Osteocyte (in vitro differentiated cells): ENCODE measurements at places on chromosomes 3 and 15. TPM values are rescaled to one million over a fixed set of nuclear protein-coding genes. Genes with fewer than 3 reads are reported as not detected.

- DNase-seq = no peak
Observed at GRCh38 chr3:123336001-123336400, 112.9 kb downstream of the ADCY5 start.

- DNase-seq = no peak
Observed at GRCh38 chr15:95921404-95921803, 409.1 kb upstream of the NR2F2 start.

DNA sequence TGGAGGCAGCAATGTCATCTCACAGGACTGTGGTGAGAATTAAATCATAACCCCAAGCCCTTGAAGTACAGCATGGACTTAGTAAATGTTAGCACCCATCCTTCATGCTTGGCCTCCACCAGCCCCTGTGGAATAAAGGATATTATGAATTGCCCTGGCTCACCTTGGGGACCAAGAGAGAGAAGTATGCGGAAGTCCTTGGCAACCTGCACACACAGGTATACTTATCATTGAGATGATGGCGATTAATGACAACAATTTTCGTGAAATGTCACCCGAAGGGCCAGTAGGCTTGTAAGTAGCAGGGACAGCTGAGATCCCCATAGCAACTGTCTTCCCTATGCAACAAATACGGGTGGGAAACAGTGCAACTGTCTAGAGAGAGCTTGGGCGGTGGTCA lies 102.0 kb downstream of the FAM43A start:
- DNase-seq = no peak

- DNase-seq = no peak
Observed at GRCh38 chr15:36331531-36332275, 247.7 kb upstream of the CDIN1 start.

DNA sequence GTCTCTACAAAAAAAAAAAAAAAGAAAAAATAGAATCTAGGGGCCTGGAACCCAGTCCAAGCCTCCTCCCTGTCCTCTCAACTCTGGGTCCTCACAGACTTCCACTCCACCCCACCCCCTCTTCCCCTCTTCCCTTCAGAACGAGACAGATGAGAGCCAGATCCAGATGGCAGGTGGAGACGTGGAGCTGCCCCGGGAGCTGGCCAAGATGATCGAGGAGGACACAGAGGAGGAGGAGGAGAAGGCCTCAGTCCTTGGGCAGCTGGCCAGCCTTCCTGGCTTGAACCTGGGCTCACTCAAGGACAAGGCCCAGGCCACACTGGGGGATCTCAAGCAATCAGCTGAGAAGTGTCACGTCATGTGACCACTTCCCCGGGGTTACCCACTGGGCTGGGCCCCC lies 3.6 kb downstream of the CPLX3 start:
- DNase-seq = no peak

GRCh38 chr3:60053526-60054265 lies 1003.9 kb upstream of the CFAP20DC start:
- DNase-seq = no peak

DNA sequence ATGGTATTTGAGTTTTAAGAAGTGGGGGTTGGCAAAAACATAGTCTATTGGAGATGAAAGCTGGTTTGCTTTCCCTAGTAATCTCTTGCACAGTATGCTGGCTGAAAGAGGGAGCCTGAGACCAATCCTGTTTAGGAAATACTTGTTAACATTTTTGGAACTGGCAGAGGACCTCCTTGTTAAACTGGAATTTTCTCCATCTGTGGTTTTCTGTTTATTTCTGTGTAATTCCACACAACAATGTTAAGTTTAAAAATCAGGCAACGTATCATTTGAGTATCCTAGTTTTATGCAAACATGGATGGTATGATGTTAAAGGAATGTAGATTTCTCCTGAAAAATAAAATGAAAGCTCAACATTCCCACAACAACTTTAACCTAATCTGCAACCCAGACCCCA lies 536.0 kb upstream of the TBL1XR1 start:
- no peak for DNase-seq

DNA sequence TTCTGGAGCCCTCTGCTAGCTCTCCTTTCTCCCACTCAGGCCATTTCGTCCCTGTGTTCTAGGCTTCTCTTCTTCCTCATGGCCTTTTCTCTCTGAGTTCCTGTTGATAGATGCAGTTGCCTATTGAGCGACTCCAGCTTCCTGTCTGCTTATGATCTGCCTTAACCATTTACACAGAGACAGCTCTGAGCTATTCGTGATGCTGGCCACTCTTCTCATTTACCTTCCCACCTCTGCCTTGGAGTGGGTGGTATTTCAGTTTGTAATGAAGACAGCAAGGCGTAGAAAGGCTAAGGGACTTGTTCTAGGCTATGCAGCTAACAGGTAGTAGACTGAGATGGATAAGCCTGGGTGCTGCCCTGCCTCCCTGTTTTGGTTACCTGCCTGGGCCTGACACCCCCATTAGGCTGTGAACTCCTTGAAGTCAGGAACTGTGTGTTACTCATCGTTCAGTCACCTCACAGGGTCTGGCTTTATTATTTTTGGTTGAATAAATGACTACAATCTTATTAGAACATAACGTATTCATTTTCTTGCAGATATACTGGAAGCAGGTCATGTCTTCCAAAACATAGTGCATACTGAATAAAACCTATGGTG lies 12.6 kb upstream of the ZBTB47 start:
- no peak for DNase-seq

GRCh38 chr3:25335356-25335755 lies 92.7 kb upstream of the RARB start:
- DNase-seq = no peak

GRCh38 chr15:77759896-77760592 lies 127.3 kb upstream of the LINGO1 start:
- DNase-seq = no peak

ISLR gene
- total RNA-seq = 108 and 110 TPM in 2 replicates

ACKR4 gene
- 0.42 and 0.64 TPM in 2 replicates for total RNA-seq

PLD1 gene
- total RNA-seq = 13.9 and 15.2 TPM in 2 replicates
